ENCODE measurements at places on chromosomes 5 and 9. TPM values are rescaled to one million over a fixed set of nuclear protein-coding genes. Genes with fewer than 3 reads are reported as not detected.
A peak's percentile ranks its signal among the peaks of the same experiment; 100 is the strongest.

DCP2 gene
- 75.2 TPM for total RNA-seq

PITX1 gene
- total RNA-seq = not detected

SLC12A7 gene
- total RNA-seq = 21.0 TPM

KIAA0825 gene
- 8.7 TPM for total RNA-seq

COL15A1 gene
- 1.5 TPM for total RNA-seq

FOXD4L6 gene
- total RNA-seq = 2.1 TPM

CMYA5 gene
- total RNA-seq = 9.6 TPM

BICD2 gene
- total RNA-seq = 32.2 TPM

INSL4 gene
- not detected for total RNA-seq

GRCh38 chr5:158816011-158816696, 283.6 kb downstream of the EBF1 start:
- DNase-seq = no peak

DNA sequence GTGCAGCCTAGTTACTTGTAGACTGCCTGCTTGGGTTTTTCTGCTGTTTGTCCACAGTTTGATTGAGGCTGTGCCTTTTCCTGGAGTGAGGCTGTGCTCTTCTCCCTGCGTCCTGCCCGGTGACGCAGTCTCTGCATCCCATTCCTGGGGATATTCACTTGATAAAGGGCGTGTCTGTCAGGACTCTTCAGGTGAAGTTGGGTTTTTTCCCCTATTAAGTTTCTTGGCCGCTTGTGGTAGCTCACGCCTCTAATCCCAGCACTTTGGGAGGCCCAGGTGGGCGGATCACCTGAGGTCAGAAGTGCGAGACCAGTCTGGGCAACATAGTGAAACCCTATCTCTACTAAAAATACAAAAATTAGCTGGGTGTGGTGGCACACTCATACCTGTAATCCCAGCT, 50.0 kb upstream of the SUSD3 start:
- DNase-seq = no peak

GRCh38 chr9:38172586-38172985, 103.6 kb upstream of the SHB start:
- DNase-seq = no peak

DNA sequence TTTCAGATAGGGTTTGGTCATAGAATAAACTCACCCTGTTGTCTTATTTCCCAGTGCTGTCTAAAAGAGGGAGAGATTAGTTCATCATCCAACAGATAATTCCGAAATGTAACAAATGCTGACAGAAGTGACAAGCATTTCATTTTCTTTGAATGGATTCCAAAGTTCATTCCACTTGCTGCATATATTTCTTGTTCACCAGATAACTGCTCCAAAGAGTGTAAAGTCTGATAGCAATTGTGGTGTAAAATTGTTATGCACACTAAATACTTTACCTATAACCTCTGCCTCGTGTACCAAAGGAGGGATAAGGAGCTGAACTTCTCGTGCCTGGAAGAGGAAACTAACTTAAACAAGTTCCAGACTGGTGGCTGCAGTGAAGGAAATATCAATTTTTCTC, 290.0 kb upstream of the ADAMTSL1 start:
- DNase-seq = no peak

DNA sequence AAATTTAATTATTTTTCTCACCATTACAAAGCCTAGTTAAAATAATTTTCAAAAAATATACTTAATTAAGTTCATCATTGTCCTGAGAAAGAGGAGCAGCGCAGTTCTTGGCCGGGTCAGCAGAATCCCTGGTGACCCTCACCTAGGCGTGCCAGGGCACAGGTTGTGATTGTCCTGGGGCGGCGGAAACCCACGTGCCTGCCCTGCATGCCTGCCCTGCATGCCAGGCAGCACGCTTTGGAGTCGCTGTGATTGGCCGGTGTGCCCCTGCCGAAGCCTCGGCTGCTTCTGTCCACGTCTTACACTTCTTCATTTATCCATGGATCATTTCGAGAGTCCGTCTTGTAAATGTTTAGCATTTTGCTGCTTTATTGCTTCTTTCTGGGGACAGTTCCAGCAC, 25.6 kb downstream of the SLC12A2 start:
- DNase-seq = no peak

DNA sequence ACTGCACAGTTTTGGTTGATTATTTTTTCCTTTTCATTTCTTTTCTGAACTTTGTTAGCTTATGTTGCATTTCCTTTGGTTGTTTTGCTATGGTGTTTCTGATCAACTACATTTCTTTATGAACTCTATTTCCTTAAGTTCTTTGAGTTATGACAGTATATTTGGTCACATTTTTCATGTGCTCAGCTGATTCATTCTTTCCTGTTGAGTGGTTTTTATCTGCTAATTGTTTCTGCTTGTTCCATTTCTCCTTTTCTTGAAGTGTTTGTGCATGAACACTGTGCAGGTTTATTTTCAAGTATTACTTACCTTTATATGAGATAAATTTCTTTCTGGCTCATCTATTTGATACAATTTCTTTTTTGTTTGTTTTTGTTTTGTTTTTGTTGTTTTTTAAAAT, 50.9 kb upstream of the MACIR start:
- no peak for DNase-seq

- no peak for DNase-seq
These were observed 602.7 kb upstream of the SEMA6A start for GRCh38 chr5:117177302-117177701.

DNA sequence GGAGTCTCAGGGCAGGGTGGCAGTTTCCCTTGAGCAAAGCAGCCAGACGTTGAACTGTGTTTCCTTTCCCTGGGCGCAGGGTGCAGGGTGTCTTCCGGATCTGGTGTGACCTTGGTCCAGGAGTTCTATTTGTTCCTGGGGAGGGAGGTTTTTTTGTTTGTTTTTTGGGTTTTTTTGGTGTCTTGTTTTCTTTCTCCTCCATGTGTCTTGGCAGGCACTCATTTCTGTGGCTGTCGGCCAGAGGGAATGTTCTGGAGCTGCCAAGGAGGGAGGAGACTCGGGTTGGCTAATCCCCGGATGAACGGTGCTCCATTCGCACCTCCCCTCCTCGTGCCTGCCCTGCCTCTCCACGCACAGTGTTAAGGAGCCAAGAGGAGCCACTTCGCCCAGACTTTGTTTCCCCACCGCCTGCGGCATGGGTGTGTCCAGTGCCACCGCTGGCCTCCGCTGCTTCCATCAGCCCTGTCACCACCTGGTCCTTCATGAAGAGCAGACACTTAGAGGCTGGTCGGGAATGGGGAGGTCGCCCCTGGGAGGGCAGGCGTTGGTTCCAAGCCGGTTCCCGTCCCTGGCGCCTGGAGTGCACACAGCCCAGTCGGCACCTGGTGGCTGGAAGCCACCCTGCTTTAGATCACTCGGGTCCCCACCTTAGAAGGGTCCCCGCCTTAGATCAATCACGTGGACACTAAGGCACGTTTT, 3.5 kb upstream of the PHYHD1 start:
- DNase-seq = no peak

DNA sequence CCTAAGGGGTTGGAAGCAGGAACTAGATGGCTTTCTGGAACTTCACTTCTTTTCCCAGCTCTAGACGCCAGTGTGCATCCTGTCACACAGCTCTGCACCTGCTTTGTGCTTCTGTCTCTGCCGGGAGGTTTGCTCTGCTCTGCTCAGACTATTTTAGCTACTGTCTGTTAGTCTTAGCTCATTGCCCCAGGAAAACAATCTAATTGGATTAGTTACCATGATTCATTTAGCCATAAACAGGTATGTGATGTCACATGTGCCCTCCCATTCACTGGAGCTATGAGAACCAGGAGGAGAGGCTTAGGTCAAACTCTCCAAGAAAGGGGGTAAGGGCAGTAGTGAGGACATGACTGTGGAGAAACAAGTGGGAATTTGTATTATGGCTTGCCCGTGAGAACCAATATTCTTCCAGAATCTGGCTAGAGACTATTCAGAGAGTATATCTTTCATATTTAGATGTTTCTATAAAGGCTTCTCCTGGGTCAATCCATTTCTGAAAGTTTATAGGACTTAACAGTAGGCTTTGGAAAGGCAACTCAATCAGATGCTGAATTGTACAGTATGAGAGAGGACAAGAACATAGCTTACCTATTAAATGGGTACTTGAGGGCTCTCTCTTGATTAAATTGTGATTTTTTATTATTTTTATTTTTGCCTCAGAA, 22.4 kb upstream of the NREP start:
- DNase-seq = no peak

- DNase-seq = no peak
These were observed 49.9 kb upstream of the MARCHF11 start for GRCh38 chr5:16229357-16229940.

DNA sequence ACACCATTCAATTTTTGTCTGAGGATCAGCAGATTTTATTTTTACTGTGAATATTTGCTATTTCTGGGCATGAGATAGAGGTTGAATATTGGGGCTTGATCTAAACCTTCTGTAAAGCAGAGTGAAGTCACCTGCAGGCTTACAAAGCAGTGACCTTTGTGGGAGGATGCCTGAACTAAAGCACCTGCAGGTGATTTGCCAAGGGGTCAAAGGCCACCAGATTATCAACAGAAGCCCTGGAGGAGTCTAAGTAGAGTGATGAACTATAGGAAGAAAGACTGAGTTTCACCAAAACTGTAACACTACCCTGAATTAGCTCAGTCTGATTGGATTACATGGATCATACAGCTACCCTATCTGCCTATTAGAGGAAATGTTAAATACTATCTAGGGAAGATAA, 144.3 kb upstream of the PRLR start:
- DNase-seq = no peak

- no peak for DNase-seq
These were observed 242.9 kb downstream of the FANCC start for GRCh38 chr9:95074632-95075031.

- DNase-seq = no peak
These were observed 49.8 kb upstream of the ANGPTL2 start for GRCh38 chr9:127172066-127172707.

GRCh38 chr9:21558615-21559401, 76.7 kb upstream of the IFNE start:
- peak; percentile 41 for DNase-seq

- no peak for DNase-seq
These were observed at the start of gene SLC34A3 for GRCh38 chr9:137230705-137231371. TSS of gene SLC34A3 (plus strand) at chr9:137230901. CDS start at chr9:137231703, 802 bp downstream.

DNA sequence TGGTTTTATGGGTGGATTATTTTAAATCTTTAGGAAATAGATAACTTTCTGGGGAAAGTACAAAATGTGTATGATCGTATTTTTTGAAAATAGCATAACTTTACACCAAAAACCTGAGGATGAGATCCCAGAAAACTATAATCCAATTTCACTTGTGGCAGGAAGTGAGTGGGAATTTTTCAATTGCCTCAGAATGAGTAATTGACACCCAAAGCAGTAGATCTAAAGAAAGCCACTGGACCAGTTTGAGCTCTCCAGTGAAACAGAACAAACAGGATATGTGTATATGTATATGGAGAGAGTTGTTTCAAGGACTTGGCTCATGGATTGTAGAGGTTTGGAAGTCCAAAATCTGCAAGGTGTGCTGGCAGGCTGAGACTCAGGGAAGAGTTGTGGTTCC, 109.2 kb upstream of the SHB start:
- DNase-seq = no peak

DNA sequence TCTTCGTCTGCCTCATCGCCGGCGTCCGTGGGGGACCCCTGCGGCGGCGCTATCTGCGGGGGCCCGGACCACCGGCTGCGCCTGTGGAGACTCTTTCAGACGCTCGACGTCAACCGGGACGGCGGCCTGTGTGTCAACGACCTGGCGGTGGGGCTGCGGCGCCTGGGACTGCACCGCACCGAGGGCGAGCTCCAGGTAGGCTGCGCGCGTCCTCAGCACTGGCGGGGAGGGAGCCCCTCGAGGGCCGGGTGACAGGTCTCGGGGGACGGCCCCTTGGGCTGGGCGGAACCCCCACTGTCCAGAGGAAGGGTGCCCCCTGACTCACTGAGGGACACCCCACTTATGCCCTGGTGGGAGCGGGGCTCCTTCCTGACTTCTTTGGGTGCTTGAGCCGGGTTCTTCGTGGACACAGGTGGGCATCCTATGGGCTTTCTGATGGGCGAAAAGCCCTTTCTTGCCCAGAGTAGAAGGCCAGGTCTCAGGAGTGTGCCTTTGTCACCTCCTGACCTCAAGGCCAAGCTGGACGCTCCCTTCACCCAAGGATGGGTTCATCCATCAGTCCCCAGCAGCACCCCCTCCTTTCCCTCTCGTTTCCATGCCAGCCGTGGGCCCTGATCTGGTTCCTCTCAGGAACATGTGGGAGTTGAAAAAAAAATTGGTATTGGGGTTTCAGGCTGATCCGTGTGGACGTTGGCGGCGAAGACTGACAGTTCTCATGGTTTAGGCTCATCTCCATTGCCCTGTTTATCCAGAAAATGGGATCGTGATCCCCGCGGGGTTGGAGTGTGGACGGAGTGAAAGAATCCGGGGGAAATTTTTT, 564 bp downstream of the SLC25A25 start:
- peak; percentile 31 for DNase-seq

- DNase-seq = no peak
These were observed 33.3 kb downstream of the TDRD7 start for GRCh38 chr9:97445119-97445701.

- DNase-seq = no peak
These were observed 61.8 kb upstream of the GABRP start for GRCh38 chr5:170721681-170722080.

DNA sequence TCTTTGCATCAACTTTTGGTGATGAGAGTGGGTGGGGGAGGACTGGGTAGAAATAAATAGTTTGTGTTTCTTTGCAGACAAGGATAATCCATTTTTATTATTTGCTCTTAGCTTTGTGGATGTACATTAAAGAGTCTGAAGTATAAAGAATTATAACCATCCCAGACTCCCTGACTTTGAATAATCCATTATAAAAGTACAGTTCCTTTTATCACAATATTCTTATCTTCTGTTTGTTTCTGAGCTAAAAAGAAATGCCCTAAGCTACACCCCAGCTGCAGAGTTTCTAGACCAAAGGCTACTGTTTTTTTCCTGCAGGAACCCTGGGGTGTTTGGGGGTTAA, 77.9 kb downstream of the NDFIP1 start:
- no peak for DNase-seq

- no peak for DNase-seq
These were observed 872 bp downstream of the ZNF618 start for GRCh38 chr9:113876993-113877368.

- DNase-seq = no peak
These were observed 10.0 kb upstream of the GRIN1 start for GRCh38 chr9:137128862-137129455.

DNA sequence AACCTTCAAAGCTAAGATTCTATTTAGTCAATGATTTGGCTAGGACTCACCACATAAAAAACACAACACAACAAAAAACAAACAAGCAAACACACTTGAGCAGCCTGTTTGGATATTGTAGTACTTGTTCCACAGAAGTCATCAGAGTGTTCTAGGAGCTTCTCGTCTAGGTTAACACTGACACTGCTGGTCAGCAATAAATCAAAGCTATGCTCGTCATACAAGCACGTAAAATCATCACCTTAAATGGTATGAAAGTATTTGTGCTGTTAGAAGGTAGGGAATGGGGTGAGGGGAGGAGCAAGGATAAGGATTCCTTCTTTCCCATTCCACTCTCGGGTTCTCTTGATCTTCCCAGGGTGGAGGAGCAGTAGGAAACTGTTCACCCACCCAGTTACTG, 88.0 kb downstream of the ARL15 start:
- DNase-seq = no peak

DNA sequence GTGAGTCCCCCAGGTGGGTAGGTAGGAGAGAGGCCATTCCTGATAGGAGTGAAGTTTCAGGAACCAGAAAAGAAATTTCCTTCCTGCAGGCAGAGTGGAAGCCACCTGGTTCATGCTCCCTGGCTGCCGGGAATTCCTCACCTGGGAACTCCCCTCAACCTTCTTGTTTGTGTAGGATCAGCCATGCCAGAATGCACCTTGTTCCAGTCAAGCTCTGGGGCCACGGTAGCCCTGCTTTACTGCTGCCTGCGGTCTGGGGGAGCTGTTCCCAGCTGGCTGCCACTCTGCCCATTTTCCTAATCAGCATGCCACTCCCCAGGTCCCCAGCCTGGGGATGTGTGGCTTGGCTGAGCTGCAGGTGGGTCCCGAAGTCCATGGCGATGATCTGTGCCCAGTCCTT, 18.7 kb upstream of the B4GALT1 start:
- no peak for DNase-seq

Data from dorsolateral prefrontal cortex (tissue), 122 donors.